HEK293T (cell line): ENCODE measurements at places on chromosomes 1 and 21.

GRCh38 chr1:185495898-185496297, 178.9 kb upstream of the IVNS1ABP start:
- DNase-seq: no peak

GRCh38 chr1:17130138-17130635, 10.9 kb upstream of the PADI2 start:
- no peak for DNase-seq

DNA sequence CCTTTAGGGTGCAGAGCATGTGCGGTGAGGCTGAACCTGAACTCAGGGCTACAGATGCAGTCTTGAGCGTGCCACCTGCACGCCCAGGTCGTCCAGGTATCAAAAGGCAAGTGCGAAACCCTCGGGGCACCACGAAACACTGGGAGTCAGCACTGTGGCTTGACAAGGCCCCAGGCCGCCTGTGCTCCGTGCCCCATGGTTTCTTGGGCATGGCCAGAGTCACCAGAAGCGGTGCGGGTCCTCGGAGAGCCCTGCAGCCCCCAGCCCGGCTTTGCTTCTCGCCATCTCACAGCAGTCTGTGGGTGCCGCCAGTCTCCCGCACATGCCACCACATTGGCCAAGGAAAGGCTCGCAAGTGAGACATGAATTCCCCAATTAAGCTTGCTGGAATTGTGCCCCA, 117.3 kb downstream of the PGBD5 start:
- no peak for DNase-seq

GRCh38 chr1:150138044-150138443, 11.7 kb upstream of the PLEKHO1 start:
- no peak for DNase-seq

DNA sequence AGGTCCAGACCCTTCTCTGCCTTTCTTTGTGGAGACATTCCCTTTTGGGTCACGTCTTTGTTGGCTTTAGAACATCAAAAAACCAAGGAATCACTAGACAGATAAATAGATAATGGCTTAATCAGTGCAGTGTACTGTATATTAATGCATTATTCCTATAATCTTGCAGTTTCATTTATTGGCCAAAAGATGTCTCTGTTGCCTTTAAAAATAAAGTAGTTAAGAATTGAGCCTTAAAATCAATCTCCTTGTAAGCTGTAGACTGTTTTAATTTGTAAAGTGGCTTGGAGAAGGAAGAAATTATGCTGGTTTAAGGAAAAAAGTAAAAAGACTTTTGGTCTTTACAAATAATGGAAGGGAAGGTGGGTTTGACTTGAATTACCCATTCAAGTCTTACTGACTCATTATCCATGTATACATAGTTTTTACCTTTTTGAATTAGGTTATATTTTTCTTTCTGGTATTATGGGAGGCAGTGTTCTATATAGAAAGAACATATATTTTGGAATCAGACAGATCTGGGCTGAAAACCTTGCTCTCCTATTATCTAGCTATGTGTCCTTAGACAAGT, 84.6 kb downstream of the VPS13D start:
- no peak for DNase-seq

GRCh38 chr21:32813265-32813903, 41.8 kb upstream of the PAXBP1 start:
- no peak for DNase-seq

DNA sequence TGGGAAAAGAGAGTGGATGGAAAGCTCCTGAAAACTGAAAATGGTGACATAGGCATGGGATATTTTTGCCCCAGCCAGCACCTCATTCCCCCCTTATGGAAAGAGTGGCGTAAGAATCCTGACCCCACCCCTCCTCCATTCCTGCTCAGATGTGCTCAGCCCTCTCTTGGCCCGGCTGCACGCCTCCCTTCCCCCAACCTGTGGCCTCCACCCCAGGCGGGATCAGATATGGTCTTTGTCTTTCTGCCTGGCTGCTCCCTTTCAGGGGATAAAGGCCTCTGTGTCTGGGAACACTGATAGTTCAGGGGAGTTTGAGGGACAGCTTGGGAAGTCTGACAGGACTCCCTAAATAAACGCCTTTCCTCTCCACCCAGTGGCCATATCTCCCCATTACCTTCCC, 49.8 kb downstream of the KIRREL1 start:
- DNase-seq: no peak

- no peak for DNase-seq
Measured at GRCh38 chr1:40982721-40983120, 3.2 kb downstream of the CTPS1 start.

- DNase-seq: no peak
Measured at GRCh38 chr1:232393444-232394146, 236.3 kb downstream of the SIPA1L2 start.

- DNase-seq: peak; percentile 70
Measured at GRCh38 chr1:32893198-32894018, 7.1 kb downstream of the HPCA start.

DNA sequence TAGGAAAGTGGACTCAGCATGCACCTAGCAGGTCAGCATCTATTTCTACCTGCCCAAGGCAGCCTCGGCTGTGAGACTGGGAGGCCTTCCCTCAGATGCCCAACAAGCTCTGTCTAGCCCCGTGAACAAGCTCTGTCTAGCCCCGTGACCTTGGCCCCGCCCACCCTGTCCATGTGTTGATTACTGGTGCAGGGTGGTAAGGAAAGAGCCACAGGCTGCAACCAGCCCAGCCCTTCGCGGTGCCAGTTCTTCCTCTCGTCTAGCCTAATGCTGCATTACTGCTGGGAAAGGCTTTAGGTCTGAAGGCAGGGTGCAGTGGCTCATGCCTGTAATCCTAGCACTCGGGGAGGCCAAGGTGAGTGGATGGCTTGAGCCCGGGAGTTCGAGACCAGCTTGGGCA, 2.2 kb downstream of the GPR153 start:
- DNase-seq: no peak

DNA sequence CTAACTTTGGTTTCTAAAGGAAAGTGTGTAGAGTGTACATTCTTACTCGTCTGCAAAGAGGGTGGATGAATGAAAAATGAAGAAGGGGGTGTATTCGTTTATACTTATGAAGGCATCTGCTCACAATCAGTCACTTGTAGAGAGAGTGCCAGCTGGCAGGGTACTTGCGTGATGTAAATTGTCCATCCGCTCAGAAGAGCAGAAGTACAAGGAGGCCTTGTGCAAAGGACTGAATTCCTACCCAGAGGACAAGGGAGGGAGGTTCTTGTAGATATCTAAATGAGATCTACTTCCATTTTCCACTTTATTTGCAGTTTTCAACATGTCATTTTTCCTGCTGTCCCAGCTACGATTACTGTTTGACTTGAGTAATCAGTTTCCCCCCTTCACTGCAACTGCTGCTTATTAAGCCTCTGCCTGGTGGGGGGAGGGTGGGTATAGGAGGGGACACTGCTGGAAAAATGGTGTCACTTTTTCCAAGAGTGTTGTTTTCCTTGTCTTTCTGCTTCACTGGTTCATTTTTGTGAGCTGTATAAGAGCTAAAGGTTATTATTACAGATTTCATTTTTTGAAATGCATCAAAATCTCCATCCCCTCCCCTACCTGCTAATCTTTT, 67.3 kb downstream of the LAMC1 start:
- no peak for DNase-seq

GRCh38 chr1:199307496-199308264, 668.8 kb downstream of the PTPRC start:
- no peak for DNase-seq

GRCh38 chr1:36199934-36200741, 24.1 kb upstream of the THRAP3 start:
- no peak for DNase-seq

GRCh38 chr1:25683731-25684130, 67.1 kb downstream of the MAN1C1 start:
- no peak for DNase-seq

GRCh38 chr1:187985145-187985896, 1156.6 kb downstream of the PLA2G4A start:
- no peak for DNase-seq

DNA sequence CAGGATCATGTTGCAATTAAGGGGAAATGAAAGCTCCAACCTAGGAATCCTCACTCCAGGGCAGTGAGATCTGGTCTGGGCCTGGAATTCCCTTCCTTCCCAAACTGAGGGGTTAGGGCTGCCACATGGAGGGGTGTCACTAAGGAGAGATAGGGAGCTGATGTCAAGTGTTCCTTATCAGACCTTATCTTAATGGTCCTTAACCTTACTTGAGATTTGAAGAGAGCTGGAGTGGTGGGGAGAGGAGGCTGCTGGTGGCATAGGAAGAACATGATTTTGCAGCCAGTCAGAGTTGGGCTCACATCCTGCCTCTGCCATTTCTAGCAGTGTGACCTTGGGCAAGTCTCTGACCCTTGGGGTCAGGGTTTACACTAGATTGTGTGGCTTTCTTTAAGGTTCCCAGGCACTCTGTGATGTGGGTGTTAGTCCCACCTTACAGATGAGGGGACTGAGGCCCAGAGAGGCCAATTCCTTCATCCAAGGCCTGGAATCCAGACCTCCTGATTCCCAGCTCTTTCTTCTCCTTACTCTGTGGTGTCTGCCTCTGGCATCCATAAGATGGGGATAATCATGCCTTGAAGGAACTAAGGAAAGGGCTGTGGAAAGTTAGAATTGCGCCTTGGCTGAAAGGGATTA, 56.3 kb upstream of the SYNC start:
- no peak for DNase-seq

DNA sequence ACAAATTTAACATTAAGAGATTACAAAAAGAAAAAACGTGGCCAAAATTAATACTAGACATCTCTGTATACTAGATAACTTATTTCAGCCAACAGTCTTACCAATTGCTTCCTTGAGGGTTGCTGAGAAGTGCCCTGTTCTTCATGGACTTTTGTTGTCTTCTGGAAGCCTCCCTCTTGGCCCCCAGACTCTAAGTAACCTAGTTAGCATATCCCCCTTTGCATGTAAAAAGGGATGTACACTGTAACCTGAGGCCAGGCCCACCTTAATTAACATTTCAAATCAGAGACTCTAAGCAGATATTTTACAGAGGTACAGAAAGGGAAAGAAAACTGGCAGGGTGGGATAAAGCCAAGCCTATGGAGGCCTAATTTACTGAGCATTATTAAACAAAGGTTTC, 1047.3 kb downstream of the ADGRL2 start:
- no peak for DNase-seq

- peak; percentile 25 for DNase-seq
Measured at GRCh38 chr1:217911908-217912307, 280.8 kb downstream of the SPATA17 start.

- no peak for DNase-seq
Measured at GRCh38 chr1:156055281-156056048, 883 bp downstream of the LAMTOR2 start.

- no peak for DNase-seq
Measured at GRCh38 chr1:116375148-116375886, 2.3 kb downstream of the ATP1A1 start.

DNA sequence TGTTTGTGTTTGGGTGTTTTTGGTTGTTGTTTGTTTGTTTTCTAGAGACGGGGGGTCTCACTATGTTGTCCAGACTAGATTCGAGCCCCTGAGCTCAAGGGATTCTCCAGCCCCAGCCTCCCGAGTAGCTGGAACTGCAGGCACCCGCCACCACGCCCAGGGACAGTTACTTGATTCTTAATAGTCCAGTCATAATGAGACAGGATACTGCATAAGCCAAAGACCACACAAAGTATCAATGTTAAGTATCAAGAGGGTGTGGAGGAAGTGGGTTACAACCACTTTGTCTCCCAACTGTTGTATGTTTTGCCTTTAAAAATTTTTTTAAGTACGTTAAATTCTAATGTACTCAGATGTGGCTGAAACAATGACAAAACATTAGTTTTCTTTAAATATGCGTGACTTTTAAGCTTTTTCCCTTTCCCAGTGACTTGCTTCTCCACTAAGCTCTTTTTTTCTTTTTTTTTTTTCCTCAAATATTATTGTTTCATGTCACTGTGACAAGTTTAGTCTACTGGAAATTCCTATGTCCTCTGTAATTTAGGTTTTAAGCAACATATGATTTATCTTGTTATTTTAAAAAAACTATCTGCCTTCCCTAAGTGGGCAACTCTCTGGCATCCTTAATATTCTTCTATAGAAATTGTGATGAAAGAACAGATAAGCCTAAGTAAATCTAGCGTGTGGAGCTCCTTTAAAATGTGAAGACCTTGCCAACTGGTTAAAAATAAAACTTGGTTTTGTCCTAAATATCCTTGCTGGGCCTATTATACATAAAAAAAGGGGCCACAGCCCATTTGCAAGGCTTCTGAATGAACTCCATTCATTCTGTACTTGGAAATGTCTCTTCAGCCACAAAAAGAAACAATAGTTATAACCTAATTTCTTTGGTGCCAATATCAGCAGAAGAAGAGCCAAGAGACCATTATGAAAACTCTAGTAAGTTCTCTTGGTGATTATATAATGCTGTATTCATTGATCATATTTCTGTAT, 56.2 kb upstream of the DPH5 start:
- DNase-seq: no peak

- no peak for DNase-seq
Measured at GRCh38 chr1:60890664-60891063, 191.7 kb upstream of the NFIA start.

DNA sequence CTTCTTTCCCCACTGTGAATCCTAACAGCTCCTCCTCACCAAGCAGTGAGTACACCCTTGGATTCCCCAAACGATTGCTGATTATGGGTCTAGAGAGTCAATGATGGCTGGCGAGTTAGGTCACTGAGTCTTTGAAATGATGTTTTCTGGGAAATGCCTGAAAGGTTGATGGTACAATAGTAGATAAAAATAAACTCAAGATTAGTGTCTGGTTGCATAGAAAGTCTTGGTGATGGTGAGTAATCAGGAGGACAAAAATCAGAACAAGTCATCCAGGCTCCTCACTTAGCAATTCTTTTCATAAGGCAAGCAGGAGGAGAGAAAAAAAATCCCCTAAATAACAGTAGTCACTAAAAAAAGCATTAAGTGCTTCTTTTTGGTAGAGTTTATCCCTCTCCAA, 22.6 kb downstream of the HLX start:
- DNase-seq: no peak

GRCh38 chr1:216827251-216827650, 104.0 kb upstream of the ESRRG start:
- DNase-seq: no peak

DNA sequence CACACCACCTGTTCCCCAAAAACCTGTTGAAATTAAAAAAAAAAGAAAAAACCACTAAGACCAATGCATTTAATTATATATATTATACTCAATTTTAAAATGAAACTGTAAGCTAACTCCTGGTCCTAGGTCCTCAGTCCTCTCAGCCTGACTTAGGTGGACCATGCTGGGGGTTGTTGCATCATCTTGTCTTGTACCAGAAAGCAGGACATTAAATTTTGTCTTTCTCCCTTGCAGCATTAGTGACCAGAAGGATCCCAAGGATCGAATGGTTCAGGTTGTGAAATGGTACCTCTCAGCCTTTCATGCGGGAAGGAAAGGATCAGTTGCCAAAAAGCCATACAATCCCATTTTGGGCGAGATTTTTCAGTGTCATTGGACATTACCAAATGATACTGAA, 97.6 kb downstream of the NRDC start:
- no peak for DNase-seq
